ENCODE measurements at places on chromosomes 12 and 14. TPM values are rescaled to one million over a fixed set of nuclear protein-coding genes. Genes with fewer than 3 reads are reported as not detected.

DNA sequence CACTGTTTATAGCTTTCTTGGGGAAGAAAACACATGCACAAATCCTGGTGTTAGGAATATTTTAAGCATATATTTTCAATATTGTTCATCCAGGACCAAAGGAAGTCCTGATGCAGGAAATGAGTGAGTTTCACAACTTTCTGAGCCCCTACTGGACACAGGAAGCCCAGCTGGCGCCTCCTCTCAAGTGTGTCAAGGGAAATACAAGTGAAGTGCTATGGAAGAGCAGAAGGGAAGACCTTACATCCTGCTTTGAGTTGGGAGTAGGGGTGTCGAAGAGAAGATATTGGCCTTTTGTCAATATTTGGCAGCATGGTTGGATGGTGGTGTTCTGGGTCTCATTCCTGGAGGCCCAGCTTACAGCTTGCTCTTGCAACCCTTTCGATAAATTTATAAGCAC lies 66.1 kb upstream of the ZDHHC17 start:
- DNase-seq: no peak

- DNase-seq: no peak
These were observed 13.1 kb downstream of the CCDC85C start for GRCh38 chr14:99590746-99591555.

DNA sequence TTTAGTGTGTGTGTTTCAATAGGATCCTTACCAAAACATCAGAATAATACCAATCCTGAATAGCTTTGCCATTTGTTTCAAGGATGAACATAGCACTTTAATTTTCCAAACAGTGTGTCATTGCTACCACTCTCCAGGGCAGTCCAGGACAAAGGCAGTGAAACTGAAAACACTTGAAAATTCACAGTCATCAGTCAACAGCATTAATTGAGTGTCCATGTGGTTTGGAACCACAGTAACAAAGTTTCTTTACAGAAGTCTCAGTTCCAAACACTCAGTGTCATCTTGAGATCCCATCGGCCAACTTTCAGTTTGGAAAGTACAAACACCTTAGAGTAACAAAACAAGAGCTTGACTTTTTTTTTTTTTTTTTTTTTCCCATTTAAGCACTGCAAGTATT lies 228.4 kb upstream of the SOX5 start:
- no peak for DNase-seq

- DNase-seq: no peak
These were observed 6.5 kb downstream of the NOC4L start for GRCh38 chr12:132150780-132151144.

DNA sequence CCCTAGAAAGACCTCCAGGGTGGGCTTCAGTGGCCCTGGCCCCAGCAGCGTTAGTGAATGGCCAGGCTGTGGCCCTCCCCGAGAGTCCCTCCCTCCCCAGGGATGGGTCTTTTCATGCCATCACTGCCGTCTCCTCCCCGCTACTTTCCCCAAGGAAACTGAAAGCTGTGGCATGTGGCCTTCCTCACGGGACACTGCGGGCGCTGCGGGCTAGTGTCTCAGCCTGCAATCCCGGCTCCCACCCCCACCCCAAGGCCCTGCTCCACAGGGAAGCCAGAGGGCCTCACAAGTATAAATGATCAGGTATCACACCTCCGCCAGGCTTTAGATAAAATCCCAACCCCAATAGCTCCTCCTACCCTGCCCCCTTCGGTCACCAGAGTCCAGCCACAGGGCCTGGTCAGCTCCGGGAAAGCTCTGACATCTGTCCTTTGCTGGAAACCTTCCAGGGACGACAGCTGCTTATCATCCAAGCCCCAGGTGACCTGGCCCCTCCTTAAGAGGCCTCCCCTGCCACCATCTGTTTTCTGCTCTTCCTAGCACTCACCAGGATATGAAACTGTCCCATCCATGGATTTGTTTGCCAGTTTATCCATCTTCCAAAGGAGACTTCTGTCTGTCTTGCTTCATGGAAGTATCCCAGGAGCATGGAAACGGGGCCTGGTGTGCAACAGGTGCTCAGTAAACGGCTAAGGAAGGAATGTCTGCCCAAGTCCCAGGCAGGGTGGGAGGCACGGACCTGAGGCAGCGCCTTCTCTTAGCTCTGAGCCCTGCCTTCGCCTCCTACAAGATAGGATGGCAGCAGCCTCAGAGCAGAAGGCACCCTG lies 31.6 kb downstream of the CCDC85C start:
- DNase-seq: no peak

Gene E2F7
- total RNA-seq: 0.55 TPM

GRCh38 chr14:60735416-60735815 lies 855 bp downstream of the MNAT1 start:
- DNase-seq: no peak

- no peak for DNase-seq
These were observed 13.5 kb downstream of the EXD2 start for GRCh38 chr14:69204753-69205152.

Gene CEP170B
- 95.6 TPM for total RNA-seq

Gene RERG
- 5.9 TPM for total RNA-seq

Gene POTEG
- not detected for total RNA-seq

- no peak for DNase-seq
These were observed 126.5 kb downstream of the TMEM30B start for GRCh38 chr14:61154641-61155040.

Gene GALNT9
- 0.12 TPM for total RNA-seq

Gene P2RX2
- not detected for total RNA-seq

DNA sequence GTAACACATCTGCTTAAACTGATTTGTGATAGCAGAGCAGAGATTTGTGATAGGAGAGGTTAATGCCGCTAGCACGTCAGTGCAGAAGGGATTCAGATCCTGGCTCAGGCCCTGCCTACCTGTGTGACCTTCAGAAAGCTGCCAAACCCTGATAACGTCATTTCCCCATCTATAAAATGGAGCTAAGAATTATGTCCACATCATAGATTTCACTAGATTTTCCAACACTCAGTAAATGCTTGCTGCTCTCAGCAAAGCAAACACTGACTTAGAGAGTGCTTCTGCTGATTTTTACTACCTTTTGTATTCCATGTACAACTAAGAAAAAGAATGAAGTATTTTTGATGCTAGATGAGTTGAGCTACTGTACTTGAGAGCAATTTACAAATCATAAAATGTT lies 261.4 kb downstream of the ITPR2 start:
- no peak for DNase-seq

GRCh38 chr12:105041186-105041585 lies 43.1 kb downstream of the ALDH1L2 start:
- no peak for DNase-seq

Gene PHETA1
- total RNA-seq: 24.1 TPM

DNA sequence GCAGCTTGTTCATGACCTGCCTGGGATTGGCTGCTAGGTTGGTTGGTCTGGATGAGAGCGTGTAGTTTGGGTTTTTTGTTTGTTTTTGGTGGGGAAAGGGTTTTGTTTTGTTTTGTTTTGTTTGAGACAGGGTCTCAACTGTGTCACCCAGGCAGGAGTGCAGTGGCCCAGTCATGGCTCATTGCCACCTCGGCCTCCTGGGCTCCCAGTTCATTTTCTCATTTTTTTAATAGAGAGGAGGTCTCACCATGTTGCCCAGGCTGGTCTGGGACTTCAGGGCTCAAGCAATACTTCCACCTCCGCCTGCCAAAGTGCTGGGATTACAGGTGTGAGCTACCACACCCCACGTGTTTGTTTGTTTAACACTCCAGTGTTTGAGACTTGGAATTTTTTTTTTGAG lies 3.8 kb downstream of the DYNC1H1 start:
- no peak for DNase-seq

GRCh38 chr14:87430810-87431209 lies 562.2 kb downstream of the GALC start:
- DNase-seq: no peak

Gene C12orf54
- not detected for total RNA-seq

Gene BBS10
- 8.5 TPM for total RNA-seq

Gene PLEKHD1
- 0.06 TPM for total RNA-seq
